Thoracic aorta (tissue), 2 donors: ENCODE measurements at places on chromosomes 3 and 15. TPM values are rescaled to one million over a fixed set of nuclear protein-coding genes. Genes with fewer than 3 reads are reported as not detected.
A peak's percentile ranks its signal among the peaks of the same experiment; 100 is the strongest.

Gene CAPN3
- total RNA-seq, result 37.0 TPM

Gene CLDN11
- total RNA-seq, result 2.7 TPM

Gene THPO
- 1.1 TPM for total RNA-seq

GRCh38 chr3:136409549-136409948 lies 159.4 kb downstream of the PCCB start:
- DNase-seq, result no peak

DNA sequence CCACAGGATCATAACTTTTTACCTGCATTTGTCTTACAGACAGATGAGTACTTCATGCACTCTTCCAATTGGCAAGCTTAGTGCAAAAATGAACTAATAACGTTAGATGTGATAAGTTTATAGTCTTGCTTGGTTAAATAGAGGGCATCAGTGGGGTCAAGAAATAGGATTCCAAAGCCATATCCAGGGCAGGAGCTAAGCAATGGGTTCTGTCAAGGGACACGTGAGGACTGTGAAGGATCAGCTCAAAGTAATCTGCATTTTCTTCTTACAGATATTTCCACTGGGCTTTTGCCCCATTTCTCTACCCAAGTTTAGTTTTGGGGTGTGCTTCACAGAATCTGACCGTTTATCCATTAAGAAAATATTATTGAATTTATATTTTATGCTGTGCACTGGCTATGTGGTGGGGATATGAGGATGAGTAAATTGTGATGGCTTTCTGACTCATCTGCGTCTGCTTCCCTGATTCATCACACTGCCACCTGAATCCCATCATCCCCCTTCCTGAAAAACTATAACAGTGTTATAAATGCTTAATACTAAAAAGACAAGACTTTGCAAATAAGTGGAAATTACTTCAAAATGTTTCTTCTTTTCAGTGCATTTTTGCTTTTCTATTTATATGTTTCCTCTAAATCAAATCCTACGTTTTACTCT lies 17.5 kb downstream of the PPP2R3A start:
- DNase-seq, result no peak

DNA sequence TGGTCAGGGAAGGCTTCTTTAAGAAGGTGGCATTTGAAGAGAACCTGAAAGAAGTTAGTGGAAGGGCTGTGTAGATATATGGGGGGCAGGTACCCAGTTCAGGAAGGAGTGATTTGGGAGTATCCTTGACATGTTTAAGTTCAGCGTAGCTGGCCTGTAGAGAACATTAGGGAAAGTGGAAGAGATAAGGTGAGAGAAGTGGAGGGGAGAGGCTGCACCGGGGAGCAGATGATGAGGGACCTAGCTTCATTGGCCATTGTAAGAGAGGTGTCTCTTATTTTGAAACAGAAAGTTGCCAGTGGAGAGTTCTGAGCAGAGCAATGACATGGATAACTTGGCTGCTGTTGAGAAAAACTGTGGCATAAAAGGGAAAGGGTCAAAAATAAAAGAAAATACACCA lies 44.6 kb upstream of the MME start:
- DNase-seq, result no peak

DNA sequence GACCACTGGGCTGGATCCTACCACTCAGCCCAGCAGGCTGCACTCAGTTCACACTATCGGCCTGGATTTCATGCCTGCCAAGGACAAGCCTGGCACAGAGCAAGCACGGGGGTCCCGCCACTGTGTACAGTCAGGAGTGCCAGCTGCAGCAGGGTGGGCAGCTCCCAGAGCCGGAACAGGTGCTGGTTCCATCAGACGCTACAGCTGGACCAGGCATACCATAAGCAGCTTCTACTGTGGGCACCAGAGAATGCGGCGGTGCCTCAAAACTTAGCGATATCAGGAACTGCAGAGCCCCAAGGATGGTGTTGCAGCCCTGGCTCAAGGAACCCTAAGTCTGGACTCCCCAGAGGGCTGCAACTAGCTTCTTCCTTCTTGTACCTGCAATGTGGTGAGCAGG lies 124.8 kb downstream of the BCHE start:
- no peak for DNase-seq

- DNase-seq, result peak; percentile 8
These were observed 426 bp downstream of the CBLB start for GRCh38 chr3:105868431-105868741.

- no peak for DNase-seq
These were observed 20.7 kb downstream of the TATDN2 start for GRCh38 chr3:10268930-10269329.

DNA sequence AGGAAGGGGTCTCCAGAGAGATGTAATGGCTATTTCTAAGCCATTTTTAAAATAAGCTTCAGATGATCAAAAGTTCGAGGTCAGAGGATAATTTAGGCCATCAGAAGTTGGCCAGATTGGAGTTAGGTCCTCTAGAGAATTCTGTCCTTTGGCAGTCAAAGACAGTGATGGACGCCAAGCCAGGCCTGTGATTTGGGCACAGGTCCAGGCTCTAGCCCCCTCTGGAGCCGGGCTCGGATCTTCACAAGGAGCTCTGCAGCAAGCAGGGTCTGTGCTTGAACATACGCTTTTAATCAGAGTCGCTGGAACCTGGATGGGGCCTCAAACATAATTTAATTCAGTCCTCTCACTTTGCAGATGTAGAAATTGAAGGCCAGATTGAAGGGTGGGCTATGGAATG lies 151.4 kb upstream of the BCL6 start:
- no peak for DNase-seq

DNA sequence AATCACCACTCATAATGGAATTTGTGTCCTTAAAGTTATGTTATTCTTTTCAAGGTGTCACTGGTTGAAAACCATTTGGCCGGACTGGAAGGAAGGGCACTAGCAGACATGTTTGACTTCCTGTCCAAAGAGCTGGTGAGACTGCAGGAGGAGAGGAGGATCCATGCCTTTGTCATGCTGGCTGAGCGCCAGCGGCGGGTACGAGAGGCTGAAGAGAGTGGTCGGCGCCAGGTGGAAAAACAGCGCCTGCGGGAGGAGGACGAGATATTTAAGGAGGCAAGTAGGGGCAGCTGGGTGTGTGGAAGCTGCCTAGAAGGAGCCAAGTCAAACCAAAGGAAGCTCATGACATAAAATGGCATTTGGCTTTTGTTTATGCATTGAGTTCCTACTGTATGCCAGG lies 38.0 kb upstream of the NR1I2 start:
- DNase-seq, result no peak
